ENCODE measurements at places on chromosomes 3 and 15.
A peak's percentile ranks its signal among the peaks of the same experiment; 100 is the strongest.

DNA sequence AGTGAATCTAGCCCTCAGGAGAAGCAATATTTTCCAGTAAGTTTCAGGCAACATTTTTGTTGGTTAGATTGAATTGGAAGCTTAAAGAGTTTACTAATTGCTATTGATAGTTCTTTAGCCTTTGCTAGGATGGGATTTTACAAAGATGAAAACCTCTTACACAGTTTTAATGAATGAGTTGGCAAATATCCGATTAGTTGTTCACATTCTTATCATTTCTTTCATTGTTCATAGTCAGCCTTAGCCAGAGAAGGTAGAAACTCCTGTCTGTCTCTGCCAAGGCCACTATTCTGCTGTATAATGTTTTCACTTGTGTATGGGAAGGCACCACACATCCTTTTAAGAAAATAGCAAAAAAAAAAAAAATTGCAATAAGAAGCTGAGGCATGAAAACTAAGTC, 222.0 kb upstream of the MANF start:
- no peak for DNase-seq

GRCh38 chr3:79418855-79419621, 348.8 kb downstream of the ROBO1 start:
- no peak for DNase-seq

DNA sequence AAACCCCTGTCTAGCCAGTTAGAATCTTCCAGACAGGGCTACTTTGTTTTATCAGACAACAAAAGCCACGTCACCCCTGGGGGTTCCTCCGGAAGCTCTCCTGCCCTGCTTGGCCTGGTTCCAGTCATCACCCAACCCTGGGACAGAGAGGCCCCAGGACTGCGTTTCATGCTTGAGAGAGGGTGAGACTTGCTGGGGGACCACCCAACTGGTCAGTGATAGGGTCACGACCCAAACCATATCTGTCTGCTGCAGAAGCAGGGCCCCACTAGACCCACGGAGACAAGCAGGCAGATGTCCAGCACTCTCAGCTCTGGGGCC, 1.2 kb downstream of the NT5DC2 start:
- DNase-seq, result no peak

DNA sequence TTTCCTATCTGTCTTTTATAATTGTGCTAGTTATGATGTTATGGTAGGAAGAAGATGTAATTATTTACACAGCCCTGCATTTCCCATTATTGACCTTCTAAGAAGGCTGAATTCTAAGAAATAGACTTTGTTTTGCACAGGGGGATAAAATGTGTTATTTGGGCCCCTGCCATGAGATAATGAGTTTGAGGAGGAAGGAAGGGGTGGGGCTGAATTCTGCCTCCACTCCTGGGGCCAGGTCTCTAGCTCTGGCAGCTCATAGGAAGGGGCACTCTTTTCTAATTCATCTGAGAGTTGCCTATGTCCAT, 69.2 kb upstream of the GOLGA8B start:
- DNase-seq, result no peak

DNA sequence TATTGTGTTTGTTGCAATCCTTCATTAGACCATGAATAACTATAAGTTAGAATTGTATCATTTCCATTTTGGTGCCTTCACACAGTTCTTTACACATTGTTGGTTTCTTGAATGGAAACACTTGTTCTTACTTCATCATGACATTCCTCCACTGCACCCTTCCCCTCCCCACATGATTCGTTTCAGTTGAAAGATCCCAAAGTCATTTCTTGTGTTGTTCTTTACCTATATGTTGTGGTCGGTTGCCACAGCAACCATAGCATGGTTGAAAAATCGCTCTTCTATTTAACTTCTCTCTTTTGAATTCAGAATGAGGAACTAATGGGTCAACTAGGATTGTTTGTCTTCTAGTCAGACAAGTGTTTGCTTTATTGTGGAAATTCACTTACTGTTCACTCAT, 103.3 kb downstream of the IL1RAP start:
- no peak for DNase-seq

DNA sequence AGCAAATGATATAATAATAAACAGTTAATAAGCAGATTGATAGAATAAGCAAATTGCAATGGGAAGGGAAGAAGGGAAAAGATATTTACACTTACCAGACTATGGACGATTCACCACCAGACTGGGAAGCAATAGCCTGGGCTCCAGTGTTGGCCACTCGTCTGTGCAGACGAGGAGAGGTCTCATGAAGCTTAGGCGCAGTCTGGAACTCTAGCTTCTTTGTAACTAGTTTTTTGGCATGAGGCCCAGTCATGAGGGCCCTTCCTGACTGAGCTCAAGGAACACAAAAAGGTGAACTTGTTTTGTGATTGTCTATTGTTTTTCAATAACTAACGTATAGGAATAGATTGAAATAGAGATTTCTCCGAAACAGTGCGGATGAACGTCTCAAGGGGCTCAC, 63.3 kb upstream of the GATM start:
- no peak for DNase-seq

GRCh38 chr3:158121295-158121694, 11.4 kb downstream of the RSRC1 start:
- no peak for DNase-seq

- no peak for DNase-seq
Measured at GRCh38 chr3:22959593-22959992, 243.5 kb upstream of the UBE2E2 start.

- no peak for DNase-seq
Measured at GRCh38 chr3:27213450-27213849, 155.7 kb downstream of the NEK10 start.

DNA sequence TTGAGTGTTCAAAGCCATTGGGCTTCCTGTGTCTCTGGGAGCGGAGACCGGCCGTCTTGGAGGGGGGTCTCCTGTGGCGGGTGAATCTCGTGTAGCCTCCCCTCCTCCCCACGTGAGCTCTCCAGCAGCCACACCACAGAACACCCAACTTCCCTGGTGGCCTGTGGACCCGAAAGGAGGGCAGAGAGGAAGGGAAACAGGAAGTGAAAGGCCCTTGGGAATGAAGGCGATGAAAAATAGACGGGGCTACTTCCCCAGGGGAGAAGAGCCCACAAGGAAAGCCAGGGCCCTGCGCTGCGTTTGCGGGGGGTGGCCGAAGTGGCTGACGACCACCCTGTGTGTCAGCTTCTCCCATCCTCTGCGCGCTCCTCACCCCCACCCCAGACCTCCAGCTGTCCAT, 5.4 kb downstream of the ANKRD63 start:
- DNase-seq, result no peak

DNA sequence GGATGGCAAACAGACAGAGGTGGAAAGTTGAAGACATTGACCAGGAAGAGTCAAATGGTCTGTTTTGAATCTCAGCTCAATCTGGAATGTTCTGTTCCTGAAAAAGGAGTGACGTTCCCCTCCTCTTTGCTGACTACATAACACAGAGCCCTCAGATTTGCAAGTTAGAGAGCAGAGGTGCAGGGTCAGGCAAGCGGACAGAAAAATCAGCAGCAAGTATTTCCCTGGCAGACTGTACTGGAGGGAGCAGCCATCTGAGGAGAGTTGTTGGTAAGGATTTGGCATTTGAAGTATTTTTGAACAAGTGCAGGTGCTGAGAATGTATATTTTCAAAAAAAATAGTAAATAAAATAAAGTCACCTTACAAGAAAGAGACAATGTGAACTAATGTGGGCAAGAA, 17.6 kb downstream of the ZNF80 start:
- DNase-seq, result no peak

GRCh38 chr15:72176159-72176558, 21.4 kb downstream of the GRAMD2A start:
- DNase-seq, result no peak

GRCh38 chr3:129890891-129891290, 2.6 kb downstream of the TMCC1 start:
- no peak for DNase-seq

- DNase-seq, result no peak
Measured at GRCh38 chr3:157294953-157295352, 135.0 kb upstream of the CCNL1 start.

DNA sequence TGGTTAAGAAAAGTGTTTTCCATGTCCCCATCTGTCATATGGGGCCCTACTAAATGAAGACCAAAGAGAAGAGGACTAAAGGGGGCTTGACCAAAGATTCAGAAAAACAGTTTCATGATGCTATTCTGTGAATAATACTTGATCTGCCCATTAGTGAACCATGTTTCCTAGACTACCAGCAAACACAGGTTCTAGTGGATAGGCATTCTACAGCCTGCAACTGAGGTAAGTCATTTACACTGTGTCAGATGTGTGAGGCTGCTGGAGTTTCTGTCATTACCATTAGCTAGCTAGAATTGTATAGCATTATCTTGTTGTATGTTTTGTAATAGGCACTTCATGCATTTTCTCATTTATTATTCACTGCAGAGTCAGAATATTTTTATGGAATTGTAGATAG, 6.6 kb downstream of the GPR171 start:
- DNase-seq, result no peak

DNA sequence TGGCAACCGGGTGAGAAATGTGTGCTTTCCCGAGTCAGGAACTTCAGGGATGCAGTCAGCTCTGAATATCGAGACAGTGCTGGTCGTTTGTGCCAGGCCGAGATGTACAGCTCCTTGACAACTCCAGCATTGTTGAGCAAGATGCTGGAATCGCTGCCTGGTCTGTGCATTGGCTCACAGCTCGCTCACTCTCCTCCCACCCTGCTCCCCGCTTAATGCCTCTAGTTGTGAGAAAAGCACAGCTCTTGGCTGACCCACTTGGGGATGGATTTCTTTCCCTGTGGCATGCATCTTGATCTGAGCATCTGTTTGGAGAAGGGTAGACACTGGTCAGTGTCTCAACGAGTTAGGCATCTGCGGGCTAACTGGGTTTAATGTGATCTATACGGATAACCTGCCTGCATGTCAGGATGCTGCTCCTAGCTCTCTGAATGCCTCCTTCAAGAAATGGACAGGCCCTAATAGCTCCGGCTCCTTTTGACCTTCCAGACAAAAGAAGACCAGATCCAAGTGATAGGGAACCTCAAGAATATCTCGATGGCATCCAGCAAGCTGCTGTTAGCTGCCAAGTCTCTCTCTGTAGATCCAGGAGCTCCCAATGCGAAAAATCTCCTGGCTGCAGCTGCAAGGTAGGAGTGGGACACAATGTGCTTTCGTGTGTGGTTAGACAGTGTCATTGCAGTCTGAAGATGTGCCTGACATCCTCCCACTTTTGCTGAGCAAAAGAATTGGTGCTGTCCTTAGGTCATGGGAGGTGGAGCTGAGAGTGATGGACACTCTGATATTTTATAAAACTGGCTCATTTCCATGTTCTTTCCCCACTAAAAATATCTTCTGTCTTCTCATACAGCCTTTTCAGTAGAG, 302.2 kb upstream of the TPM1 start:
- DNase-seq, result no peak

DNA sequence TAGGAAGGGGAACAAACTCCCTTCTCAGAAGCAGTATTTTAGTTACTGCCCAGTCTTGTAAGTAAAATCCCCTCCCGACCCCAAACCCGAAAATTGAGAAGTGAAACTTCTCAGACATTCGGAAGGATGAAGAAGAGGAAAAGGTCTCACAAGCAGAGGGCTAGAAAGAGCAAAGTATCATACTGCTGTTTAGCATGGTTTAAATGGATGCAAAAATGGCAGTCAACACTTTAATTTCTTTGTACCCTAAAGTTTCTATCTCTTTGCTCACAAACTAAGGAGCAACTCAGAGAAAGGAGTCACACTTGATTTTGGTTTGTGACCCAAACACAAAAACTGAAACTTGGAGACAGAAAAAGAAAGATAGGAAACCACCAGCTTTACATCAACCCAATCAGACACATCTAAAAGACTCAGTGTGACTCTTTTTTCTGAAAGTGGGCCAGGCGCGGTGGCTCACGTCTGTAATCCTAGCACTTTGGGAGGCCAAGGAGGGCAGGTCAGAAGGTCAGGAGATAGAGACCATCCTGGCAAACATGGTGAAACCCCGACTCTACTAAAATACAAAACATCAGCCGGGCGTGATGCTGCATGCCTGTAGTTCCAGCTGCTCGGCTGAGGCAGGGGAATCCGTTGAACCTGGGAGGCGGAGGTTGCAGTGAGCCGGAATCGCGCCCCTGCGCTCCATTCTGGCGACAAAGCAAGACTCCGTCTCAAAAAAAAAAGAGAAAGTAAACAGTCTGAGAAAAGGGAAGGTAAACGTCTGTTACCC, 63.2 kb upstream of the ATP11B start:
- DNase-seq, result no peak

GRCh38 chr3:109070211-109070610, 47.7 kb downstream of the MORC1 start:
- DNase-seq, result no peak

- no peak for DNase-seq
Measured at GRCh38 chr15:88649753-88650551, 11.1 kb downstream of the ISG20 start.

DNA sequence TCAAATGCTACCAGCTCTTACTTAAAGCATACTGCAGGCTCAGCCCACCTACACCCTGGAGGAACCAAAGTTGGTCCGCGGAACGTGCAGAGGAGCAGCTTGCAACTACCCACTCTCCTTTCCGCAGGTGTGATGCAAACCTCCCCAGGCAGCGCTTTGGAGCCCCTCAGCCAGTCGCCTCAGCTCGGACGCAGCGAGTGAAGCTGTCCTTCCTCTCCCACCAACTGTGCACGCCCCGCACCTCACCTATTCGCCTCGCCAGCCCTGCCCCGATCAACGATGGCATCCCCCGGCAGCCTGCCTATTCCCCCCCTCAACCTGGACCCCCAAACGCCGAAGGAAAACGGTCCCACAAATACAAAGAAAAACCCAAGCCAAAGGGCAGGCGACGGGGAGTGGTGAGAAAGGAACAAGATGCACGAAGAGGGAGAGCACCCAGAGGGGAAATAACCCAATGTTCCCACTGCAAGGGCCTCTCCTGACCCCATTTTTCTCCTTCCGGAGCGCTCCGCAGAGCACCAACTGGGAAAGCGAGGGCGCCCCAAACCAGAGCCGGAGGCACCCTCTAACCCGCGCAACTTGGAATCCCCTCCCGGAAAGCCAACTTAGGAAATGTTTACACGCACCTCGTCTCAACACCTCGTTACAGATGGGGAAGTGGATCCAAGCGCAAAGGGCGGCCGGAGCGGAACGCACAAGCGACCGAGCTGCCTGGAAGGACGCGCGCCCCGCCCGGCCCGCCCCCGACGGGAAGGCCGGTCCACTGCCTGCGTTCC, 665 bp downstream of the GLB1 start:
- DNase-seq, result peak; percentile 4

DNA sequence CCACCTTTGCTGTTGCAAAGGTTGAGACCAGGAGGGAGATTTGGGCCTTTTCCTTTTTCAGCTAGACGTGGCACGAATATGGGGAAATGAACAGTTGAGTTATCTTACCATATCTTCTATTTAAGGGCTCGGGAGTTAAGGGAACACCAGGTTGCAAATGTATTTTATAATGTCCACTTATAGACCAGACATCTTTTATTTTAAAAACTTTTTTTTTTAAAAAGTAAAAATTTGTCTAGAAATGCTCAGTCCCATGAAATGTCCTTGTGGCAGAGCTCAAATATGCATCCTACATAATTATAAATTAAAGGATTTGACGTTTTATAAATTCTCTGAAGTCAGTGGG, 103.6 kb upstream of the VEPH1 start:
- DNase-seq, result no peak

GRCh38 chr15:38130740-38131498, 121.7 kb upstream of the SPRED1 start:
- DNase-seq, result peak; percentile 86

GRCh38 chr15:75661756-75662140, 14.0 kb downstream of the SNX33 start:
- no peak for DNase-seq

GRCh38 chr15:44231842-44232241, 36.8 kb upstream of the FRMD5 start:
- DNase-seq, result no peak

- DNase-seq, result peak; percentile 36
Measured at GRCh38 chr3:179323197-179324110, 623 bp downstream of the ZNF639 start.

Data from amniotic stem cell (primary cell).